ENCODE measurements at places on chromosomes 4 and X.

DNA sequence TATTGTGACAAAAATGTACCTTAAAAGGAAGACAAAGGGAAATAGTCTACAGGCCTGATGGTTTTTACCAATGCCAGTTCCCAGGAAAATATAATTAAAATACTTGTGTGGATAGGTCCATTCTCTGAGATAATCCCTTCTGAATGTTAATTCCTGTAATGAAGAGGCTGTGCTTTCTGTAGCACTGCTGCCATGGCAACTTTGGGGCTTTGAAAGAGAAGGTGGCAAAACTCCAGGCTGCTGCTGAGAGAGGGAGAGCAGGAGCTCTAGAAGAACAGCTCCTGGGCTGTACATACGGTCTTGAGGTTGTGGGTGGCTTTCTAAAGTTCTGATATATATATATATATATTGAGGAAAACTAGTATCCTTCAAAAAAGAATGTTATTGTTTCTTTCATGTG, 125.4 kb downstream of the PDLIM5 start:
- peak; percentile 9 for DNase-seq

GRCh38 chrX:113790987-113791386, 792.9 kb upstream of the HTR2C start:
- no peak for DNase-seq

- no peak for DNase-seq
These were observed 123.6 kb upstream of the RBPJ start for GRCh38 chr4:26197018-26197779.

DNA sequence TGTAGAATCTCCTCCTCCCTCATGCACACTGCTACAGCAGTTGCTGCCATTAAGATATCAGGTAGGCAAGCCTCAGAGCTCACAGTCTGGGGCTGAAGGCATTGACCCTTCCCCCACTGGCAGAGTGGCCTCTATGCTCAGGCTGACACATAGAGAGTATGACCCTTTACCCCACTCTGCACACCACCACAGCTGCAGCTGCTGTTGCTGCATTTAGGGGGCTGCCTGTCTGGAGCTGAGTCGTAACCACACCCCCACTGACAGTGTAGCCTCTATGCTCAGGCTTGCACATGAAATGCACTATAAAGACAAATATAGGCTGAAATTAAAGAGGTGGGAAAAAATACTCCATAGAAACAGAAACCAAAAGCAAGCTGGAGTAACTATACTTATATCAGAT, 289.3 kb upstream of the PABPC4L start:
- no peak for DNase-seq

DNA sequence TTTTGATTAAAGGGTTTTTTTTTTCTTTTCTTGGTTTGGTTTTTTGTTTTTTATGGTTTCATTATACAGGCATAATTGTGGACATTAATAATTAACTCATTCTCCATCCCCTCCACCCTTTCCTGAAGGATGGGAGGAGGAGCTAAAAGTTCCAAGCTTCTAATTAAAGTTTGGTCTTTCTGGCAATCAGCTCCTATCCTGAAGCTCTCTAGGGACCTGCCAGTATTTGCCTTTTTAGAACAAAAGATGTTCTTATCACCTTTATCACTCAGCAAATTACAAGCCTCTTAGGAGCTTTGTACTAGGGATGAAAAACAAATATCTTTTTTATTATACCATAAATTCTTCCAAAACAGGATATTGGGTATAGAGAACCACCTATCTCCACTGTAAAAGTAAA, 589.8 kb downstream of the PDHA2 start:
- DNase-seq = no peak

GRCh38 chrX:85590638-85591037, 211.2 kb upstream of the POF1B start:
- DNase-seq = no peak

DNA sequence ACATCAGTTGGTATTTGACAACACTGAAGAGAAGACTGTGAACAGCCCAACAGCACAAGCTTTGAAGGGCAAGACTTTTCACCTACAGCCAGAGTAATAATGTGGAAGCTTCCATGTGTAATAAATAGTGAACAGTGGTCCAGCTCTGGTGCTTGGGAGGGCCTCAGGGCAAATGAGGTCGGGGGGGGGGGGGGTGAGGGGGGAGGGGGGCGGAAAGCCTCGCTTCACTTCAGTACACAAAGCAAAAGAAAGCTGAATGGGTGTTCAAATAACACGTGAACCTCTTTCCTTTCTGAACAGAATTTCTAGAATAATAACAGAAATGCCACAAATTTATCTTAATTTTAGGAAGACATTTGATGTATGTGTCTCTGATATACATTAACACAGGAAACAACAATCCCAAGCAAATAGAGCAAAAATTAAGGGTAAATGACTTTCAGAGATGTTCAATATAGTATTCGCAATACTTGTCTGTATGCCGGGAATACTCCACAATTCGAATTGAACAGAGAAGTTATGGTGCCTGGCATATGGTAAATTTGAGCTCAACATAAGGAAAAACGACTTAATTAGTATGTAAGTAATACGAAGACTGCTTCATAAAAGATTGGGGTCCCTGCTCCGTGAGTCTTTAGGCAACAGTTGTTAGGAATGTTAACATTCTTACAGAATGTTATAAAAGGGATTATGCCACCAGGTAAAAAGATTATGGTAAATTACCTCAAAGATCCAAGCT, 92.6 kb downstream of the FRYL start:
- no peak for DNase-seq

- no peak for DNase-seq
These were observed 47.2 kb upstream of the MXRA5 start for GRCh38 chrX:3393581-3394111.

- no peak for DNase-seq
These were observed 12.2 kb upstream of the TRPC5 start for GRCh38 chrX:112094729-112095128.

GRCh38 chr4:15368856-15369255, 59.0 kb upstream of the C1QTNF7 start:
- DNase-seq = no peak

- no peak for DNase-seq
These were observed 94.9 kb downstream of the BMPR1B start for GRCh38 chr4:94852616-94853015.

GRCh38 chr4:29722253-29722652, 997.9 kb upstream of the PCDH7 start:
- DNase-seq = no peak

DNA sequence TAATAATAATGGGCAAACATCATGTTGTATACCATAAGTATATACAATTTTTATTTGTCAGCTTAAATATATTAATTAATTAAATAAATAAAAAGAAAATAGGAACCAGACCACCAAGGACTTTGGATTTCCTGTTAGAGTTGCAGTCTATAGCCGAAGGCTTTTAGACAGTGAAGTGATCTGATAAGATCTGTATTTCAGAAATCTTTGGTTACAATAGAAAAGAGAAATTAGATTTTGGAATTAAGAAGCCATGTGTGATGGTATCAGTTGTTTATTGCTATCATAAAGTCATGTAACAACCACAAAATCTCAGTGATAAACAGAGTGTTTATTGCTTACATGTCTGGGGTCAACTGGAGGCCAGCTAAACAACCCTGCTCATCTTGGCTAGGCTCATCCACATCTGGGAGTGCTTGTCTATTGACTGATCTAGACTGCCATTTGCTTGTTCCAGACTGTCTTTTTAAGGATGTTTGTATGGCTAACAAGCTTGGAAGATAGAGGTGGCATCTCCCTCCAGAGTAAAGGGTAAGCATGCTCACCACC, 142.1 kb upstream of the USP9X start:
- DNase-seq = no peak

DNA sequence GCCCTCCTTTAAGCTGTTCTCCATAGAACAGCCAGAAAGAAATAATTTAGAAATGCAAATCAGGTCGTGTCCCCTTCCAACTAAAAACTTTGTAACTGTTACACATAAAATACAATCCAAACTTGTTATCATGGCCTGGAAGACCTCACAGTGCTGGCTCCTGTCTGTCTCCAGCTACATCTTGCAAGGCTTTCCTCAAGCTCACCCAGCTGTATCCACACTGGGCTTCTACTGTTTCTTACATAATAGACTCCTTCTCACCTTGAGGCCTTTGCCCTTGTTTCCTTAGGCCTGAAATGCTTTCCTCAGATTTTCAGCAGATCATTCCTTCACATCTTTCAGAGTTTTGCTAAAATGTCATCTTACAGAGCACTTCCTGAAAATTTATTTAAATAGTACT, 33.5 kb upstream of the USP53 start:
- no peak for DNase-seq

- DNase-seq = no peak
These were observed 7.6 kb upstream of the BST1 start for GRCh38 chr4:15695240-15695699.

DNA sequence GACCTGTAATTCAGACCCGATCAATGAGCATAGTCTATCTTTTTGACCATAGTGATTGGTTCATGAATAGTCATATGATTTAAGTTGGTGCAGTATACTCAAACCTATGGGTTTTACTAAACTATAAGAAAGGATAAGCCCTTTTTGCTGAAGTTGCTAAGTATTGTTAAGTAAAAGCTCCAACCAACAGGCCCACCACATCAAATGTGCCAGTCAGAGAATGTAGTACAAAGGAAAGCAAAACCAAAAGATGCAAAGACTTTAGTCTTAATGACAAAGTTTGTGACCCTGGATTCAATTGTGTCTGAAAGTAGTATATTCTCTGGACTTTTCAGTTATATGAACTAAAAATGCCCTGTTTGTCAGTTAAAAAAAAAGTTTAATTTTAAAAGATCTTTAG, 208.1 kb upstream of the TET2 start:
- DNase-seq = no peak

DNA sequence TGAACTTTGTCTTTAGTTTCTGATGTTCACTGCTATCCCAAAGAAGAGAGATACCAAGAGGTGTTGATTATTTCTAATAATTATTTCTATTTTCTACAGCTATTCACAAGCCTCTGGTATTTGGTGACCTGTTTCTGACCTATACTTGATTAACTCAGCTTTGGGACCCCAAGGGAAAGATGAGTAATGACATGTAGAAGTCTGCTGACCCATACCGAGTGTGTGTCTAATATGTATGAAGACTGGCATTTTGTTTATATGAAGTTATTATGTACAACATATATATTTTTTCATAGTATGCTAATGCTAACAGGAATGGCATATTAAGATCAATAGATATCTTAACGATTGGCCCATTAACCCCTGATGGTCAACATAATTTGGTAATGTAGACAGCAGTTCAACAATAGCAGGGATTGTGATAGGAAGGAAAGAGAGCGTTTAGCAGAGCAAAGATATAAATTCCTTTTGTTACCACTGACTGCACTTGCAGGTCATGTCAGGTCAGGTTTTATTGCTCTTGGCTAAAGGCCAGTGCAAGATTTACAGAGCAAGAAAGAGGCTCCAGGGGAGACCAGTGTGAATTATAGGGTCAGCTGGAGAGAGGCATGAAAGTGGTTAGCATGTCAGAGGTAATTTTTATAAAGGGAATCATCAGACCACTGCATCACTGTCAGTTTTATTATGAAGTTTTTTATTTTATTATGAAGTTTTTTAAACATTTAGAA, 94.7 kb upstream of the DIPK2B start:
- no peak for DNase-seq

DNA sequence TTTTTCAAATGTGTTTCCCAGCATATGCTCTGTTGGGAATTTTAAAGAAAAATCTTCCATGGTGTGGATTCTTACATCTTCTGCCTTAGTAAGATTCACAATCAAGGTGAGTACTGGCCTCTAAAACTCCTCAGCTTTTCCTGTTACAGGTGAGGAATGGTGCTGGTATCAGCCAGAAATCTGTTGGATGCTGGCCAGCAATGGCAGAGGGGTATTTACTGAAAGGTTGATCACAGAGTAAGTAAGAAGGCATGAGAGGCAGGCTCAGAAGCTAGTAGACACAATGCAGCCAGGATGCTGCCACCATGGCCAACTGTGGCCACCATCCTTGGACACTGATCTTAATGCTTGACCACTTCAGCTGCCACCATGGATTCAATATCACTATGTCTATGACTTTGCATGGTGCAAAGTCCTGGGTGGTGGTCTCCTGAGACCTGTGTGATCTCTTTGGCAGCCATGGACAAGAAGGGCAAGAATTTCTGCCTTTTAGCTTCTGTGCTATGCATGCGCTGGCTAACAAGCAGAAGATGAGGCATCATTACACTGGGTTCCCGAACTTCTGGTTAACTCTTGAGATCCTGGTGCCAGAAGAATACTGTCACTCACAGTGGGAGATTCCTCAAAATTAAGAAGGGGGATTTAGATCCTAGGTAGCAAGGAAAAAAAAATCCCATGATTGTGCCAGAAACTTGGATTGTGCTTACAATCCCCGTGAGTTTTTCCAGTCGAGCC, 60.2 kb downstream of the CHRNA9 start:
- no peak for DNase-seq

- no peak for DNase-seq
These were observed 95.4 kb downstream of the TBL1X start for GRCh38 chrX:9560219-9560618.

DNA sequence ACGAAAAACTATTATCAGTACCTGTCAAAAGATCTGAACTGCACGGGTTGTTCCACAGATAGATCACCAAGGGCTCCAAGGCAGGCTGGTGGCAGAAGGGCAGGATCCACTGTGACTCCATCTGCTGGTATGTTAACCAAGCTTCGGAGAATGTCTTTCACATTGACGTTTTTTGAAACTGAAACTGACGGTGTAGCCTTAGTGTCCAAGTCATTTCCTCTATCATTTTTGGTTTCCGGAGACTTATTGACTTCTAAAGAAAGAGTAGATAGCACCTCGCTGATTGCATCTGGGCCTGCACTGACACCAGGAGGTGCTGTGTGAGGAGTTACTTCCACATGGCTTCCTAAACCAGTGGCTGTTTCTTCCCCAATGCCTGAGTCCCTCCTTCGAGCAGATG, 186.9 kb downstream of the LRBA start:
- no peak for DNase-seq

DNA sequence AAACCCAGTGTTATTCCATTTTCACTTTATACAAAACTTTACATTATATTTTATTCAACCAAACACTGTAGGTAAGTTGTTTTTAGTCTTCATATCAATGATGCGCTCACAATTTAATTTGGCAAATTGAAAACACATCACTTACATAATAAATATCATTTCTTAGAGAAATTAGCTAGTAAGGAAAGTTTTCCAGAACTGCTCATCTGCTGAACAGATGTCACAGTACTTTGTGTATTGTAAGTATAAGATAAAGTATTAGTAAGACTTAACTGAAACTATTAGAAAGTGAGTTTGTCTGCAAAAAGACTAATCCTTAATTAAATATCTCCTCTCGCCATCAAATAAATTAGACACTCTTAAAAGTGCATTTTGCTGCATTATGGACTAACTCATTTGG, 108.7 kb upstream of the PACRGL start:
- DNase-seq = no peak

GRCh38 chrX:38166478-38167083, 54.1 kb downstream of the SRPX start:
- DNase-seq = no peak

- DNase-seq = peak; percentile 58
These were observed at the start of gene PRDM8 for GRCh38 chr4:80196922-80197573. Gene PRDM8 (plus strand): TSS chr4:80197503. CDS start chr4:80200081, 2,578 bp downstream.
